ENCODE measurements at places on chromosomes 2 and 18.

DNA sequence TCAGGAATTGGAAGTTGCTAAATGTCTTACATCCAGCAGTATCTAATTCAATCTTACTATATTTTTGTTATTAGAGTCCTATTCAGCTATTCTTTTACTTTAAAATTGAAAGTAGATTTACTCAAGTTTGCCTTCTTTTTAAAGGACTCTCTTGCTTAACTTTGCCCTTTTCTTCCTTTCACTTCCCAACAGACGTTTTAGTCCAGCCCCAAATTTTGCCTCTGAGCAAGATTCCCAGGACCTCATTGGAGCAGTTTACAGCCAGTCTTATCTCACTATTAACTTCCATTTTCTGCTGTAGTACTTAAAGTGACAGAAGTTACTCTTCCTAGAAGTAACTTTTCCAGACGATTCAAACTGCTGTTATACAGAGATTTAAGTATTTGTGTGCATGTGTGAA is 1.7 kb upstream of the PRKD3 start:
- no peak for DNase-seq

- DNase-seq, result no peak
These were observed 60.6 kb upstream of the ATP8B1 start for GRCh38 chr18:57863706-57864105.

DNA sequence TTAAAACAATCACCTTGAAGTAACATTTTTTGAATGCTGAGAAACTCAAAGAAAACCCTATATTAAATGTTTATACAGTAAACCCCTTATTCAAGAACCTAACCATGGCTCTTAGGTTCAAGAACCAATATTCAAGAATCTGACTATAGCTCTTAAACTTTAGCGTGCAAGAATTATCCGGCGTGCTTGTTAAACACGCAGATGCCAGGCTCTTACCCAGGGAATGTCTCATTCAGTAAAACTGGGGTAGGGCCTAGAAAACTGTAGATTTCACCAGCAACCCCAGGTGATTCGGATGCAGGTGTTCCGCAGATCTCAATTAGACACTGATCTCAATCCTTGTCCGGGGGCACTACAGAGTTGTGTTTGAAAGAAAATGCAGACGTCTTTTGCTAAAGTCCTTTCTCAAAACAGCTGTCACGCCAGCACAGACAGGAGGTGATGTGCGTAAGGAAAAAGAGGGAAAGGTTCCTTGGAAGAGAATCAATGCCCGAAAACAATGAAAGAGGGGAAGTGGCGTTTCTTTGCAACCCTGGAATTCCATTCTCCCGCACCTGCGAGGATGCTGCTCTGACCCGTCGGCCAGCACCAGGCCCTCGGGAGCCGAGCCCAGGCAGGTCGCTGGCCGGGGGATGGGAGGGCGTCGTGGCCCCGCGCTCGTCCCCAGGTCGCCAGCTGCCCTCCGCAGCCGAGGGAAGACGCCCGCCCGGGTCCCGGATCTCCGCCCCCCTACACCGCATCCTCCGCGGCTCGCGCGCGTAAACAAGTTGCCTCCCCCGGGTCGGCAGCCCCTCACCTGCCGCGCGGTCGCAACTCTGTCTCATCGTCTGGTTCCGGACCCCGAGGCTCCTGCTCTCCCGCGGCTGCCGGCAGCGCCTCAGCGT is 851 bp downstream of the EIF2AK3 start:
- DNase-seq, result peak; percentile 68

- DNase-seq, result no peak
These were observed 21.7 kb downstream of the REV1 start for GRCh38 chr2:99468155-99468554.

DNA sequence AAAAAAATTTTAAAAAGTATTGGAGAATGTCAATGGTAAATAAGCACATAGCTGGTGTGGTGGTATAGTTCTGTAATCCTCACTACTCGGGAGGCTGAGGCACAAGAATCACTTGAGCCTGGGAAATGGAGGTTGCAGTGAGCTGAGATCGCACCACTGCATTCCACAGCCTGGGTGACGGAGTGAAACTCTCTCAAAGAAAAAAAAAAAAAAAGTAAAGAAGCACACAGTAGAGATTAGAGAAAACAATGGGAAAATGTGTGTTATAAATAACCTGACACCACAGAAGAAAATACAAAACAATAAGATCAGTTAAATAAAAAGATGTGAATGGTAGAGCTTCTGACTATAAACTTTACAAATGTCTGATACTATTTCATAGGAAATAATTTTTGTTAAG is 163.7 kb upstream of the WDSUB1 start:
- DNase-seq, result peak; percentile 19

- DNase-seq, result peak; percentile 93
These were observed 674 bp upstream of the ERBB4 start for GRCh38 chr2:212539072-212539880.

- DNase-seq, result no peak
These were observed 80.5 kb downstream of the DGKD start for GRCh38 chr2:233434666-233435330.

- peak; percentile 4 for DNase-seq
These were observed 239.3 kb upstream of the SP5 start for GRCh38 chr2:170475878-170476277.

GRCh38 chr18:36284268-36284667 is 13.2 kb upstream of the FHOD3 start:
- DNase-seq, result no peak

DNA sequence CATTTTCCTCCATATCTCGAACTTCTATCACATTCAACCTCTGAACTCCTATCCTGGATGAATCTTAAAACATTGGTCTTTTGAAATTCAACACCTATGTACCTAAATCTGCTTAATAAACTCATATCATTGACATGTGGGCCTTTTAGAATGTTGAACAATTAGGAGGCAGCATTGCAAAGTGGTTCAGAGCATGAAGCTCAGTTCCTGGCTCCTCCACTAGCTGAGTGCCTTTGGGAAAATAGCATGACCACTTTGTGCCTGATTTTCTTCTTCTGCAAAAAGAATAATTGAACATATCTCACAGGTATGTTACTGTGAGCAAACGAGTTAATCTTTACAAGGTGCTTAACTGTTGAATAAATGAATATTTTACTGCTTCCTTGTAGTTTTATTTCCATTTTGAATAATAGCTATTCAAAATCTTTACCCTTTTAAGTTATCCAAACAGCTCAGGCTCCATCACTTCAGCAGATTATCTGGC is 14.3 kb upstream of the ITPRID2 start:
- no peak for DNase-seq

- DNase-seq, result no peak
These were observed 91.4 kb downstream of the ACSL3 start for GRCh38 chr2:222952204-222952603.

DNA sequence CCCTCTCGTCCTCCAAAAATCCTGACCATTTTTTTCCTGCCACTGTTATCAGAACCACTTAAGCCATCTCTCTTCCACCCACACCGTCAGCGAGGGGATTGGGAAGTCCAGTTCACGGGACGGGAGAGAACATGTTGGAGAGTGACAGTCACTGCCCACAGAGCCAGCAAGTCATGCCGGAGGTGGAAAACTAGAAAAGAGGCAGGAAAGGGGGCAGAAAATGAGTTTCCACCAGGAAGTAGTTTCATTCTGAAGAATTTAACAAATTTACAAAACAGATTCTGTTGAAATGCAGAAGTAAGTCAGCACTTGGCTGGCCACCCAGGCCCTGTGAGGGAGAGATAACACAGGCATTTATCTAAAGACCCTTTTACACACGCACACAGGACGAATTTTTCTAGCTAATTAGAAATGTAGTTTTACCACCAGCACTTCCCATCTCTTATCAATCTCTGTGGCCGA is 431.3 kb downstream of the TSN start:
- DNase-seq, result no peak

- DNase-seq, result no peak
These were observed 18.0 kb downstream of the MAL start for GRCh38 chr2:95043300-95044093.

GRCh38 chr2:36949845-36950244 is 16.5 kb downstream of the STRN start:
- no peak for DNase-seq

DNA sequence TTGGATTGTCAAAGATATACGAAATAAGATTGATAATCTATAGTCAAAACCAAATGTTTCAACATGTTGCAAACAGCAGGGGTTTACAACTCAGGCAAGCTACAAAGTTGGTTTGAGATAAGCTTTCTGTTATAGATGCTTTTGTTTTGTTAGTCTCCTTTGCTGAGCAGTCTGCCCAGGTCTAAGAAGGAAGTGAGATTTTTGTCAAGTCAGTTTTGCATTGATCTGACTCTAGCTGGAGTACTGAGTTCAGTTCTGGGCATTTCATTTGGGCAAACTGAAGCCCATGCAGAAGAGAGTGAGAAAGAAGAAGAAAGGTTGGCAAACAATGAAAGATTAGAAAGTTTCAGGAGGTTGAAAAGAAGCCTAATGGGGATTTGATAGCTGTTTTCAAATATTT is 983.0 kb upstream of the SLC39A10 start:
- no peak for DNase-seq

- DNase-seq, result no peak
These were observed 846.2 kb downstream of the SLC4A3 start for GRCh38 chr2:220473611-220474010.

DNA sequence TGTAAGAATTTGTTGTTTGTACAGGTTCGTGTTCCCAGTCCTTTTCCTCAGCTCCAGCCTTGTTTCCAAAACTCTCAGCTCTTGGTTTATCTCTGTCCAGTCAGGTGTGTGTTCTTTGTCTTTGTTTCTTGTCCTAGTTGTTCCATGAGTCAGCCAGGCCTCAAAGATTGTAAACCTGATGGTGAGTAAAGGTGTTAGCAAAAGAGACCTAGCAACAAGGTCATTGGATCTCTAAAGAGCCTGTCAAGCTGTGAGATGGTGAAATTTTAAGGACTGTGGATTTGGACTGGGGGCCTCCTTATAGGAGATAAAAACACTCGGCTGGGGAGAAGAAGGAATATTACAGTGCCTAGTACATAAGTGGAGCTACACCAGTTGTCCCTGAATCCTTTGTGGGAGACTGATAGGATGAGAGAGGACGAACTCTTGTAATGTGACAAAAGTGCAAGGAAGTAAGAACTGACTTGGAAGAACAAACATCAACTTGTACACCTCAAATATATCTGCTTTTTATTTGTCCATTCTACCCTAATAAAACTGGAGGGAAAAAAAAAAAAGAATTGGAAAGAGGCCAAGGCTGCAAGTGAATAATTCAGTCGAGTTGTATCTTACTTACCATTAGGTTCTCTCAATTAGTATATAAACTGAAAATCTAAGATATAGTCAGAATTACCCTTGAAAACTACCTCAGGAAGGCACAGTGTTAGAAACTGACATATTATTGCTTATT is 37.2 kb downstream of the ITGA6 start:
- no peak for DNase-seq

DNA sequence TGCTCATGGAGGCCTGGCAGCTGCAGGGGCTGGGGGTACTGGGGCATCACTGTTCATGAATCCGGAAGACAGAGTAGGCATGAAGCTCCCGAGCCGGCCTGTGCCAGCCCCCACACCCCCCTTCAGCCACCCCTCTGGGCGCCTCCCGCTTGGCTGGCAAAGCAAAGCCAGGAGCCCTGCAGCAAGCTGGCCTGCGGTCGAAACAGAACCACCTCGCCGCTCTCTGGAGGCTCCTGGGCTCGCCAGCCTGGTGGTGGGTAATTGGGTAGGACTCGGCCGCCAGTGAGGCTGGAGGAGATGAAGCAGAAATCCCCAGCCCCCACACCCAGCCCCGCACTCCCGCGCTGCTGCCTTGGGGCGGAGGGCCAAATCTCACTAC is 70.9 kb upstream of the GPC1 start:
- no peak for DNase-seq

- no peak for DNase-seq
These were observed 86.1 kb upstream of the ITPRID2 start for GRCh38 chr2:181805228-181806038.

DNA sequence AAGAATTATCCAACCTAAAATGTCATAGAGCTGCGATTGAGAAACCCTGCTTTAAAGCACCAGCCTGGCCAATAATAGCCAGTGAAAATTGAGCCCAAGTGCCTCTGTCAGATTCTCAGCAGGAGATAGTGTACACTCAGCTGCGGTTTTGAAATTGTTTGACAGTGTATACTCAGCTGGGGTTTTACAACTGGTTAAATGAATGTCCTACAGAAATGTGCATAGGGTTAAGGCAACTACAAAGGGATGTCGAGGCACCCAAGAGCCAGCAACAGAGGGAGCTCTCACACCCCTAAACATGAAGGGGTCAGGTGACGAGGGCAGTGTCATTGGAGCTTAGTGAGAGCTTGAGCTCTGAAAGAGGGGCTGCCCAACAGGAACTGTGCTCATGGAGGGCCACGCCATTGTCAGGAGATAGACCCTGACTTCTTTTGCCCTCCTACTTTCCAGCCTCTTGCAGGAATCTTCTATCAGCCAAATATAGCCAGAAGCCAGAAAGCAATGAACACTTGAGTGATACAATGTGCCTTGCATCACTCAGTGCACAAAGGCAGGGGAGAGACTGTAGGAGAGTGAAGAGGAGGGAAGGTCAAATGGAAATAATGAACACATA is 15.1 kb downstream of the ACTG2 start:
- DNase-seq, result peak; percentile 83

GRCh38 chr2:80086831-80087230 is 217.7 kb downstream of the LRRTM1 start:
- peak; percentile 5 for DNase-seq

Data from GM23338 (cell line).